Mesothelial cell of epicardium (in vitro differentiated cells): ENCODE measurements at places on chromosomes 7 and 10.

GRCh38 chr7:155758348-155758747, 53.9 kb downstream of the SHH start:
- H3K4me3 ChIP-seq, result no peak overlapping the region
- no peak overlapping the region for H3K27ac ChIP-seq
- peaks cover 25% of the 10 kb centered on the region for H3K4me1 ChIP-seq
- no peaks in the 10 kb centered on the region for H3K27me3 ChIP-seq
- peaks cover 42% of the 10 kb centered on the region for H3K36me3 ChIP-seq

DNA sequence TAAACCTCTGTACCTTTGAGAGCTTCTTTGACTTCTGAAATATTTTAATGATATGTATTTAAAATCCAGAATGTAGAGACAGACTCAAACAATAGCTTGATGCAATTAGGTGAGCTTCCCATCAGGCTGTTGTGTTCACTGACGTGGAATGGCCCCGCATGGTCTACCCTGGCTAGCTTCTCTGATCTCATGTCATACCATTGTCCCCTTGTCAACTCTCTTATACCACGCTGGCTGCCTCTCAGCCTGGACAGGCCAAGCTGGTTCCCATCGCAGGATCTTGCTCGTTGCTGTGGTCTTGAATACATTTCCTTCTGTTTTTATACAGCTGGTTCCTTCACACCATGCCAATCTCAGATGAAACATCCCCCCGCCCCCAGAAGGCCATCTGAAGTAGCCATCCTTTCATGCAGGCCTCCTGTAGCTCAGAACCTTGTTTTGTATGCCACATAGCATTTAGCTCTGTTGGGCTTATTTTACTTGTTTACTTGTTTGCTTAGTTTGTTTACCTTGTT, 84.2 kb downstream of the FANK1 start:
- peaks cover 12% of the 10 kb centered on the region for H3K4me1 ChIP-seq
- H3K27me3 ChIP-seq, result no peaks in the 10 kb centered on the region
- DNase-seq, result no peak
- no peak overlapping the region for H3K27ac ChIP-seq

GRCh38 chr7:80977751-80978150, 58.9 kb upstream of the SEMA3C start:
- DNase-seq, result no peak
- no peak overlapping the region for H3K27ac ChIP-seq
- peaks cover 12% of the 10 kb centered on the region for H3K36me3 ChIP-seq
- H3K4me1 ChIP-seq, result no peaks in the 10 kb centered on the region
- H3K4me3 ChIP-seq, result no peak overlapping the region

DNA sequence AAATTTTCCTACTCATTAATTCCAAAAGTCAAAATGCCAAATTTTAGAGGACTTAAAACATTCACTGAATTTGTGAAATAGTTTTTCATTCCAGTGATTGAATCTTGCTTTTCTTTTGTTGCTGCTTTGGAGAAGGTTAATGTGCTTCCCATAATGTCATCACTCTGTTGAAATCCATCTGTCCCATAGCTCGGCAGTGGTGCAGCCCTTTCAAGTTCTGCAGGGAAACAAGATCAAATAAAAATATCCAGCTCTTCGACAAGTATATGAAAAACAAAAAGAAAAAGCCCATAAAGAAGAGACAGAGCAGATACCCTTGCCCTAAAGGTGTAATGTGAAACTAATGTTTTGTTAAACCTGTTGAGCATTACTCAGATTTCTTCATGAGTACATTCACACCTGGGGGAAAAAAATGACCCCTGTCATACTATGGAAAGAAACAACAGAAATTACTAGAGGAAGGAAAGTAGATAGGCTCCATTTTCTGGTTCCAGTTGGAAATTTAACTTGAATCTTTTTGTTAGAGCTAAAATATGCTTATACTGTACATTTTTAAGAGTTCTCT, 35.1 kb downstream of the AGR3 start:
- no peaks in the 10 kb centered on the region for H3K36me3 ChIP-seq
- peak overlapping the region; percentile 91 for H3K27ac ChIP-seq
- peaks cover 25% of the 10 kb centered on the region for H3K4me1 ChIP-seq
- peak overlapping the region; percentile 4 for H3K4me3 ChIP-seq
- DNase-seq, result no peak
- H3K27me3 ChIP-seq, result no peaks in the 10 kb centered on the region

DNA sequence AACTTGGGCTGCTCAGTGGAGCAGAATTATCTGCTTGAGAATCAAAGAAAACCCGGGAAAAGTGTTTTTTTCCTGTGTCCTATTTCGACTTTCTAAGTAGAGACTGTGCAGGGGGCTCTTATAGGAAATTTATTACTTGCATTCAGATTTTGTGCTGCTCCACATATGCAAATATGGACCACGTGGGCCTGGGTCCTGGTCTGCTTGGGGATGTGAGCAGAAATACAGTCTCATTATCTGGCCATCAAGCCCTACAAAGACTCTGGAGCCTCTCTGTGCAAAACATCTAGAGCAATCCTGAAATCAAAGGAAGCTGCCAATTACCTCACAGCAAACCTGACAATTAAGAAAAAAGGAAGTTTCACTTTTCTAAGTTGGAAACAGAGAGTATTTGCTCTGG, 216.9 kb downstream of the LRMDA start:
- peaks cover 82% of the 10 kb centered on the region for H3K27me3 ChIP-seq
- no peak overlapping the region for H3K27ac ChIP-seq
- no peak for DNase-seq
- no peaks in the 10 kb centered on the region for H3K36me3 ChIP-seq

DNA sequence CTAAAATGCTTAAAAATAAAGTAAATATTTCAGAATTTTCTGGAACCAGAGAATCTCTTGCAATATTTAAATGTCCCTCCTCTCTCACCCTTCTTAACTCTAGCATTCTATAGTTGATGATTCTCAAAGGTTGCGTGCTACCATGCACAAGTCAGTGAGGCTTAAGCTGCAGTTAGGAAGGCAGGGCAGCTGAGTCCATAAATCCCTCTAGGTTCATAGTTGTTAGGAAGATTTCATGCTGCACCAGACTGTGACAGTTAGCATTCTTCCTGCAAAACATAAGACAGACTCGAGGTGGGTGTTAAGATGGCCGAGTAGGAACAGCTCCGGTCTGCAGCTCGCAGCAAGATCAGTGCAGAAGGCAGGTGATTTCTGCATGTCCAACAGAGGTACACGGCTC, 70.6 kb downstream of the MET start:
- peaks cover 30% of the 10 kb centered on the region for H3K36me3 ChIP-seq
- H3K4me1 ChIP-seq, result no peaks in the 10 kb centered on the region
- no peak for DNase-seq
- H3K4me3 ChIP-seq, result no peak overlapping the region
- H3K27me3 ChIP-seq, result no peaks in the 10 kb centered on the region

DNA sequence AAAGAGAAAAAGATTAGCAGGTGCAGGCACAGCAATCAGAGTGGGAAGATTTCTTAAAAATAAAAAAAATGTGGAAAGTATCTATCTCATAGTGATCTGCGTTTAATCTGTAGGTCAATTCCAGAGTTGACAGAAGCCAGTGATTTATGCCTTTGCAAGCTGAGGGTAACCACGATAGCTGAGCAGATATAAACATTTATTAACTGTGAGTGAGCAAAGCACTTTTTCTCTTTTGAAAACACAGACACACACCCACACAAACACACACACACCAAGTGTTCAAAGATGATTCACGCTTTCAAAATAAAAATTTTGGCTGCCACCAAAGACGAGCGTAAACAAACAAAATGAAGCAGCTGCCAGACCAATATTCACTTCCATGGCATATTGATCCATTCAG, 243.2 kb upstream of the SLC26A5 start:
- H3K4me3 ChIP-seq, result no peak overlapping the region
- no peak for DNase-seq
- no peaks in the 10 kb centered on the region for H3K36me3 ChIP-seq
- peaks cover 23% of the 10 kb centered on the region for H3K4me1 ChIP-seq

- H3K4me3 ChIP-seq, result no peak overlapping the region
- no peaks in the 10 kb centered on the region for H3K27me3 ChIP-seq
- no peak overlapping the region for H3K27ac ChIP-seq
- H3K4me1 ChIP-seq, result no peaks in the 10 kb centered on the region
These were observed 228.8 kb downstream of the TRIL start for GRCh38 chr7:28729281-28729680.

DNA sequence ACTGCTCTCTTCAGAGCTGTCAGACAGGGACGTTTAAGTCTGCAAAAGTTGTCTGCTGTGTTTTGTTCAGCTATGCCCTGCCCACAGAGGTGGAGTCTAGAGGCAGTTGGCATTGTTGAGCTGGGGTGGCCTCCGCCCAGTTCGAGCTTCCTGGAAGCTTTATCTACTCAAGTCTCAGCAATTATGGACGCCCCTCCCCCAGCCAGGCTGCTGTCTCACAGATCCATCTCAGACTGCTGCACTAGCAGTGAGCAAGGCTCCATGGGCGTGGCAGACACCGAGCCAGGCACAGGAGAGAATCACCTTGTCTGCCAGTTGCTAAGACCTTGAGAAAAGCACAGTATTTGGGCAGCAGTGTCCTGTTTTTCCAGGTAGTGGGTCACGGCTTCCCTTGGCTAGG, 98.1 kb downstream of the SDHAF3 start:
- no peak overlapping the region for H3K27ac ChIP-seq
- DNase-seq, result no peak
- no peaks in the 10 kb centered on the region for H3K36me3 ChIP-seq
- H3K4me3 ChIP-seq, result no peak overlapping the region

DNA sequence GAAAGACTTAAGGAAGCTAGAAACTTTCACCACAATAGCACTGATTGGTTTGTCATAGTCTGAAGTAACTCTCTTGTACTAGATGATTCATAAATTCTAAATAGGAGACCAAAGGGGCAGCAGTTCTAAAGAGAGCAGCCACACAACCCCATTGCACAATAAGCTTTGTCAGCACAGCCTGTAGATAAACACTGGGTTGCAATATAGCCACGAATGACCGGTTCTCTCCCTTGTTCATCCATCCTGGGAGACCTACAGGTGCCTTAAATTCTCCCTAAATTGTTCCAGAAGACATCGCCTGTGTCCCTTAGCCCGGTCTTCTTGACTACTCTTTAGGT, 167.0 kb downstream of the SNX13 start:
- H3K4me1 ChIP-seq, result peaks cover 28% of the 10 kb centered on the region
- H3K27me3 ChIP-seq, result no peaks in the 10 kb centered on the region
- H3K27ac ChIP-seq, result no peak overlapping the region
- H3K36me3 ChIP-seq, result no peaks in the 10 kb centered on the region
- DNase-seq, result no peak

- H3K27ac ChIP-seq, result no peak overlapping the region
- H3K36me3 ChIP-seq, result no peaks in the 10 kb centered on the region
- no peaks in the 10 kb centered on the region for H3K4me1 ChIP-seq
- H3K27me3 ChIP-seq, result peaks cover 64% of the 10 kb centered on the region
- no peak for DNase-seq
- H3K4me3 ChIP-seq, result no peak overlapping the region
These were observed 29.3 kb downstream of the NPS start for GRCh38 chr10:127578259-127578960.

GRCh38 chr7:307970-308369, 18.0 kb downstream of the FOXL3 start:
- no peak for DNase-seq
- H3K27me3 ChIP-seq, result peaks cover 28% of the 10 kb centered on the region
- H3K27ac ChIP-seq, result no peak overlapping the region
- H3K4me3 ChIP-seq, result no peak overlapping the region
- H3K36me3 ChIP-seq, result no peaks in the 10 kb centered on the region
- H3K4me1 ChIP-seq, result peaks cover 17% of the 10 kb centered on the region

DNA sequence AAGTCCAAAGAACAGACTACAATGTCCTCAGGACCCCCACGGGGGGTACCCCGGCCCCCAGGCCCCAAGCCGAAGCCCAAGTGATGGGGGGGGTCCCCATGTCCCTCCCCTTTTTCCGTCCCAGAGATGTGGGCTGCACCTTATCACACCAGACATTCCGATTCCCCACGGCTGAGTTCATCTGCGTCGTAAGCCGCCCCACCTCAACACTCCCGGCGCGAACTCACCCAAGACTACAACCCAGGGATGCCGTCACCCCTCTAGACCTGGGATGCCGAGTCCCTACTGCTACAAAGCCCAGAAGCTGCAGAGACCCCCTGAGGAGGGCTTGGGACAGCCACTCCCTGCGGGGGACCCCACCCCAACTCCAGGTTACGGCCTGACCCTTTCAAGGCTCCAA, 14.5 kb downstream of the PDGFA start:
- H3K4me1 ChIP-seq, result peaks cover 7% of the 10 kb centered on the region
- peak overlapping the region; percentile 40 for H3K27ac ChIP-seq
- H3K27me3 ChIP-seq, result no peaks in the 10 kb centered on the region

DNA sequence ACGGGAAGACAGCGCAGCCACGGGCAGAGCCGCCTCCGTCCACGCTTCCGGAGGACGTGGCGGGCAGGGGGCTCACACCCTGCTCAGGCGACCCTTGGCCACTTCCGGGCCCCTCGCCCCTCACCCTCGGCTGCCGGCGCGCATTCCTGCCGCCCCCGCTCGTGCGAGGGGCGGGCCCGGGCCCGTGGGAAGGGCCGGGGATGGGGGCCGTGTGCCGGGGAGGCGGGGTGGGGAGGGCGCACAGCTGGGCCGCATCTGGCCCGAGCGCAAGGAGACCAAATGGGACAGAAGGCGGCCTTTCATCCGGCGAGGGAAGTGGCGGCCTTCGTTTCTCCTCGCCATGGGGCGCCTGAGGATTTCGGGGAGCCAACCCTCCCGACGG, 846 bp upstream of the LFNG start:
- H3K27me3 ChIP-seq, result peaks cover 23% of the 10 kb centered on the region
- H3K4me1 ChIP-seq, result peaks cover 55% of the 10 kb centered on the region
- no peaks in the 10 kb centered on the region for H3K36me3 ChIP-seq

DNA sequence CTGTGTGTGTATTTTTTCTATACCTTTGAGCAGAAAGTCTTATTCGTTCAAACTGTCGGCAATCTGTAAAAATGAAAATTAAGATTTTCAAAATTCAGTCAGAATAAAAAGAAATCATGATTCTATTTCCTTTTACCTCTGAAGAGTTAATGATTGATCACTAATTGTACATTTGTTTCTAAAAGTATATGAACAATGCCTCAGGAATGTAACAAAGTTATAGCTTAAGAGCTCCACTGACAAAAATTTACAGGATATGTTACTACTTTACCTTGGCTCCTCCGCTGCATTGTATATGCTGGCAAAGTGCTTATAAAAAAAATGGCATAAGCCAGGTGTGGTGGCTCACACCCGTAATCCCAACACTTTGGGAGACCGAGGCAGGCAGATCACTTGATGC, 225.7 kb downstream of the VTI1A start:
- H3K27me3 ChIP-seq, result no peaks in the 10 kb centered on the region
- H3K4me3 ChIP-seq, result no peak overlapping the region
- H3K36me3 ChIP-seq, result peaks cover 10% of the 10 kb centered on the region
- no peak for DNase-seq

DNA sequence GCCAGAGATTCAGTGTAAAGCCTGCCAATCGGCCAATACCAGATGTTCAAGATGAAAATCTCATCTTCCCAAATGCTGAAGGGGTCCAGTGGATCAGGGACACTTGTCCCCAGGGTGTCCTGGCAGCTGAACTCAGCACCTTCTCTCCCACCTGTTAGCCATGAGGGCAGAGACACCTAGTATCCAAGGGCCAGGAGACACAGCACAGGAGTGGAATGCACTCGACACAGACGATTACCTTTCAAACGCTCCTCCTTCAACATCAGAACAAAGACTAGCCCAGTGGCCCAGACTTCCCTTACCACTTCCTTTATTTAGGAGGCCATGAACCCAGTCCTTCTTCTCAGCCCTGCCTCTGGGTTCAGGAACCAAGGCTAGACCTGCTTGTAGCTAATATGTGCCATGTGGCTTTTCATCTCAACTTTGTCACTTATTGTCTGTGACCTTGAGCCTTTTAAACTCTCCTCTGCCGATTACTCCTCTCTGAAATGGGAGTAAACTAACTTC, 180.3 kb upstream of the PLXNA4 start:
- peaks cover 7% of the 10 kb centered on the region for H3K27me3 ChIP-seq
- H3K36me3 ChIP-seq, result no peaks in the 10 kb centered on the region
- no peak overlapping the region for H3K27ac ChIP-seq
- no peaks in the 10 kb centered on the region for H3K4me1 ChIP-seq
- no peak overlapping the region for H3K4me3 ChIP-seq
